ENCODE measurements at places on chromosomes 6 and 20. TPM values are rescaled to one million over a fixed set of nuclear protein-coding genes. Genes with fewer than 3 reads are reported as not detected.

- peak; percentile 48 for DNase-seq
These were observed 58.8 kb upstream of the MOCS1 start for GRCh38 chr6:39992861-39993622.

- peak; percentile 63 for DNase-seq
These were observed 114.7 kb upstream of the ZNF217 start for GRCh38 chr20:53708129-53708968.

DNA sequence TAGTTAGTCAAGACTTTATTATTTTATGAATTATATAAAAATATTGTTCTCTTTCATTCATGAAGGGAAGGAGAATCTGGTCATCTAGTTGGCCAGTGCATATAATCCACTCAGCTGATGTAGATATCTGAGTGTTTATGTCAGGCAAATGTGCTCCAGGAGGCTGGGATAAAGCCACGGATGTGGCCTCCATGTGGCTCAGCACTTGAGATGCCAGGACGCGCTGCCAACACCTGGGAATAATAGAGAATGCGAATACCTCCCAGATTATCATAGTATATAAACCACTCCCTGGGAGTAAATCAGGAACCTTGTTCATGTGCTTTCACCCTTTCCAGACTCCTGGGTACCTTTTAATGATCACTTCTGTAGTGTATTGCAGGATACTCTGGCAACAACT is 1006.0 kb downstream of the KIF16B start:
- no peak for DNase-seq

GRCh38 chr6:72213654-72214053 is 327.3 kb downstream of the RIMS1 start:
- DNase-seq = no peak

- DNase-seq = peak; percentile 26
These were observed 105.4 kb downstream of the PERP start for GRCh38 chr6:138001750-138002349.

- DNase-seq = no peak
These were observed 154.3 kb downstream of the ANKRD60 start for GRCh38 chr20:58073945-58074856.

DNA sequence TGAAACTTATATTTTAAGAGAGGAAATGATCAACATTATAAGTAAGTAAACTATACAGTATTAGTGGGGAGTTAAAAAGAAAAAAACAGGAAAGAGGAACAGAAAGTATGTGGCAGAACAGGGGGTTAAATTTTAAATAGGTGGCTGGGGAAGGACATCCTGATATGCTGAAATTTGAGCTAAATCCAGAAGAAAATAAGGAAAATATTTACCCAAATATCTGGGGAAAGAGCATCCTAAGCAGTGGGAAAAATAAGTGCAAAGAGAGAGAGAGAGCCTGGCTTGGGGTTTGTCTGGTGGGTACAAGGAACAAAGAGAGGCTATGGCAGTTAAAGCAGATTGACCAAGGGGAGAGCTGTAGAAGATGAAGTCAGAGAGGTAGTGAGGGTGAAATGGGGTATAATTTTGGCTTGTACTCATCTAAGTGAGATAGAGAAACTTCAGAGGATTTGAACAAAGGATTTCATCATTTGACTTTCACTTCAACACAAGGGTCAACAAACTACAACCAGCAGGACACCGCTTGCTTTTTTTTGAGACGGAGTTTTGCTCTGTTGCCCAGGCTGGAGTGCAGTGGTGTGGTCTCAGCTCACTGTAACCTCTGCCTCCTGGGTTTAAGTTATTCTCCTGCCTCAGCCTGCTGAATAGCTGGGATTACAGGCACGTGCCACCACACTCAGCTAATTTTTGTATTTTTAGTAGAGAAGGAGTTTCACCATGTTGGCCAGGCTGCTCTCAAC is 328.4 kb upstream of the CNR1 start:
- no peak for DNase-seq

The CLPSL1 gene
- not detected for total RNA-seq

The PLEKHG1 gene
- 1.9 TPM for total RNA-seq

The TBC1D7 gene
- 14.0 TPM for total RNA-seq

Measured in hematopoietic multipotent progenitor cell (in vitro differentiated cells).